Activated naive CD8-positive, alpha-beta T cell treated with anti-CD3 and anti-CD28 coated beads for 36 hours (primary cell): ENCODE measurements at places on chromosomes 6 and 20.

DNA sequence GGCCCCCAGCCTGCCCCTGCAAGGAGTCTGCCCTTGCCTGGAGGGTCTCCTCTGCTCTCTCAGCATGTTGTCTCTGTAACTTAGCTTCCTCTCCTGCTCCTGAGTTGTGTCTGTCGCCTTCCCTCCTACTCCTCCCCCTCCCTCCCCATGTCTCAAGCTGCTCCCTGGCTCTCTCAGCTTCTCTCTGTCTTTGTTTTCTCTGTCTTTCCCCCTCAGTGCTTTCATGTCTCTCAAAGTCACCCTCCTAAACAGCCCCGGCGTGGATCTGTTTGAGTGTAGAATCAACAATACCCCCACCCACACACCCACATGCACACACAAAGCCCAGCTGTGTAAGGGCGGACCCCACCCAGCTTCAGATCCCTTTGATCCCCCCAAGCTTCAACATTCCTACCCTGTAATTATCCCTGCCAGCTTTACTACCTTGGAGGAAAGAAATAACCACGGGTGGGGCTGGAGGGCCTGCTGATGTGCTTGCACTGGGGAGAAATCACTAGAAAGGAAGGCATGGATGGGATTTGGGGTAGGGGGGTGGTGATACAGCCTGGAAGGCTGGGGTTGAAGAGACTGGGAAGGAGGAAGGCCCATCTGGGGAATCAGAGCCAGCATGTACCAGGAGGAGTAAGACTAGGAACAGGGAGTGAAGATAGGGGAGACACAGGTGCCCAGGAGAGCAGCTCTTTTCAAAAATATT is 1.0 kb upstream of the LY6G6D start:
- DNase-seq: no peak

- DNase-seq: no peak
Observed at GRCh38 chr6:162709431-162709830, 18.1 kb downstream of the PRKN start.

DNA sequence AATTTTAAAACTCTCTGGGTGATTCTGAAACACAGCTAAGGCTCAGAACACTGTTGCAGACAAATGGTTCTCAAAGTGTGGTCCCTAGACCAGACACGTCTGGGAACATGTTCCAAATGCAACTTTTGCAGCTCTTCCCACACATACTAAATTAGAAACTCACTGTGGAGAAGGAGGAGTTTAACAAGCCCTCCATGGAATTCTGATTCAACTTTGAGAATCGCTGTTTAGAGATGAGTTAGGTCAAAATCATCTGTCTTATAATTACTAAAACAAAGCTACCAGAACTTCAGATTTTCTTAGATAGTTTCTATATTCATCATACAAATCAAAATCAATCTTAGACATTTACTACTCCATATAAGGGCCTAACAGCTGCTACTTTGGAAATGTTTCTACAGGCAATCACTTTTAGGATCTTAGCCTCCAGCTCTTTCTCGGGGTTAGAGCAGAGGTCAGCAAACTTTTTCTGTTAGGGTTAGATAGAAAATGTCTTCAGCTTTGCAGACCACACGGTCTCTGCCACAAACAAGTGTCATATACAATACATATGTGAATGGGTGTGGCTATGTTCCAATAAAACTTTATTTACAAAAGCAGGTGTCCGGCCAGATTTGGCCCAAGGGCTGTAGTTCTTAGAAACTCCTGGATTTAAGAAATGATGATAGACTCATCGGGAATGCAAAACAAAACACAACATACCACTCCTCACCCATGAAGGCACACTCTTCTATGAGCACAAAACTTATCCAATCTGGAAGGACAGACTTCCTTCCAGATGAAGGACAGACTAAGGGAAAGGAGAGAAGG is 50.0 kb upstream of the ARHGAP18 start:
- no peak for DNase-seq

GRCh38 chr6:51992876-51993275 is 94.5 kb downstream of the PKHD1 start:
- DNase-seq: no peak

- DNase-seq: no peak
Observed at GRCh38 chr20:53495398-53496092, 98.1 kb downstream of the ZNF217 start.

GRCh38 chr20:18904624-18905023 is 91.0 kb downstream of the SCP2D1 start:
- no peak for DNase-seq

DNA sequence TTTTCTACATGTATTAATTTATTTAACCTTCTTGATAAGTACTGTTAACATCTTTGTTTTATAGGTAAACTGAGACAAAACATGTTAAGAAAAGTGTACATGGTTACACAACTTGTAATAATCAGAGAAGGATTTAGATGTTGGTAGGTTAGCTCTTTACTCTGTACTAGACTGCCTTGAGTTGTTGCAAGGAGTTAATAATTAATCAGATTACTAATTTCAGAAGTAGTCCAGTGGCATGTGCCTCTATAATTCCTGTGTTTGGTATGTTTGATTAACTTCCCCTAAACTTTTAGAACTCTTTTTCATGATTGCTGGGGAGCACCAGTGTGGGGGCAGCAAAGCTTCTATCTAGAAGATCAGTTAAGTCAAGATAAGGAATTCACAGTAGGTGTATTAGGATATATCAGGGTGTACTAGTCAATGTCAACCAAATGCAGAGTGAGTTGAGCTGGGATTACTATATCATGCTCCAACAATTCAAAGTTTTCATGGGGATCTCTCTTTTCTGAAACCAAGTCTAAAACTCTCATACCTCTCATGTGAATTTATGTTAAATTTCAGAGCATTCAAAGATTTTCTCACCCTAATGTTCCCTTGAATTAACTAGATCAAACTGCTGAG is 129.7 kb upstream of the AHI1 start:
- no peak for DNase-seq

DNA sequence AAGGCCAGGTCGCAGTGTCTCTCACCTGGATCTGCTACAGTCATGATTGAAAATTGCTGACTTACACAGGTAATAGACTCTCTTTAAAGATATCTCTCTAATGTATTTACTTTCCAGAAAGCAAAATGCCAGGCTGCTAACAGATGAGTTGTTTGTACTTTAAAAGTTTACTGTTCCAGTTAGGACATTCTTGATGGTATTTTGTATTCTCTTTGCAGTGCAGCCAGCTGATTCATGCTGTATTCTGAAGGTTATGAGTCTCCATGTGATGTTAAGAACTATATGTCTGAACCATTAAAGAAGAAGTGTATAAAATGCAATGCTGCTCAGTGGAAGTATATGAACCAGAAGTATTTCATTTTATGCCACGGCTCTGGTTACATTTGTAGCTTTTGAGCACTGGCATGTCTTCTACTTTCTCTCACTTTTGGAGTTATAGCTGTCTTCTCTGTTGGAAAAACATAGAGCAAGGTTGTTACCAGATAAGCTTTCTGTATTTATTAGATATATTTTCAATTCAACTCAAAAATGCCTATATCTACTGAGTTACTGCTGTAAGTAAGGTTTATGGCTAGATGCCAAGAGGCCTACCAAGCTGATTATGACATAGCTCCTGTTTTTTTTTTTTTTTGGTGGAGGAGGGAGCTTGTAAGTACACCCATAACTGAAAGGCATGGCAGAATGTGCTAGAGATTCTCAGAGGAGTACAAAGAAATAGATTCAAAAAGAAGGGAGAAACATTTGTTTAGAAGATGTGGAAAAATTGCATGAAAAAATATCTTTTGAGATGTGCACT is 130.5 kb upstream of the MAN1A1 start:
- no peak for DNase-seq

GRCh38 chr6:24680582-24680981 is 13.7 kb downstream of the ACOT13 start:
- no peak for DNase-seq

- DNase-seq: no peak
Observed at GRCh38 chr6:168226061-168226752, 93.4 kb downstream of the DACT2 start.

DNA sequence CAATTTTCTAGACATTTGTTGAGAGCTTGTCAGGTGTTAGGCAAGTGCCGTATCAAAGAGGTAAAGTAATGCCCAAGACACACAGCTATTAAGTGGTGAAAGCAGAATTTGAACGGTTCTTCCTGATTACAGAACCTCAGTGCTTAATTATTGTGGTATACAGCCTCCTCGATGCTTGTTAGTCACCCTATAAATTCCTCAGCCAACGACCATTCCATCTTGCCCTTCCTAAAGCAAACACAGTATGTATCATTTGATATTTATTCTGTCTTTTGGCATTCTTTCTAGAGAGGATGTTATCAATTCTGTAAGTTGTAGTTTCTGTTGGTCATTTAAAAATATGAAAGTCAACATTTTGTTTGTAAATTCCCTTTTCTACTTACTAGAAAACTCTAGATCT is 297.8 kb upstream of the BMP2 start:
- no peak for DNase-seq

GRCh38 chr20:47334022-47334551 is 22.4 kb downstream of the ZMYND8 start:
- DNase-seq: no peak

DNA sequence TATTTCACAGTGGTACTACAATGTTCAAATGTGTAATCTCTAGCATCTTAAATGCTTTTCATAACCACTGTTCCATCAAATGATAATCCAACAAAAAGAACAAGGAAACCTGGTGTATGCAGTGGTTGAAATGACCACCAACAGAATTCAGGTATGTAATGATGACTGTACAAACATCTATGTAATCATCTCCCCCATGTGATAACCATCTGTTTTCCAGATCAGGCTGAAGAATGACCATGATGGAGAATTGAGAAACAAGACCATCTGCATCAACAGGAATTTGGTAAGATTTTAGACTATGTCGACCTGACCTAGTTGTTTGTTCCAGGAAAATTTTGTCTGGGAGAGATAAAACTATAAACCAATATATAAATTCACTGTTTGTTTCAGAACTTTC is 81.3 kb upstream of the ASCC3 start:
- no peak for DNase-seq

DNA sequence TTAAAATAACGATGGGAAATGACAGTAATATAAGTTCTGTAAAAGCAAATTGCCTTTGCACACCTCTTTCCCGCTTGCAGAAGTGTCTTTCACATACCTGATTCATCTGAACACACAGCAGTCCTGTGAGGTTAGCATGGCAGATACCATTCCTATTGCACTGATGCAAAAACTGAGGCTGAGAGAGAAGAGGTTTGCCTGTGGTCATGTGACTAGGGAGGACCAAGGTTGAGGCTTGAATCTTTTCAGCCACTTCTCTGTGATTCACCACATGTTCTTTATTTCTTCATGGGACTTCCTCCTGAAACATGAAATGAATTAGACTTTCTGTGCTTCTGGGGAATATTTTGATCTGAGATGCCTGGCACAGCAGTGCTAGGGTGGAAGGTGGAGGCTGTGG is 92.9 kb downstream of the VEGFA start:
- DNase-seq: no peak

DNA sequence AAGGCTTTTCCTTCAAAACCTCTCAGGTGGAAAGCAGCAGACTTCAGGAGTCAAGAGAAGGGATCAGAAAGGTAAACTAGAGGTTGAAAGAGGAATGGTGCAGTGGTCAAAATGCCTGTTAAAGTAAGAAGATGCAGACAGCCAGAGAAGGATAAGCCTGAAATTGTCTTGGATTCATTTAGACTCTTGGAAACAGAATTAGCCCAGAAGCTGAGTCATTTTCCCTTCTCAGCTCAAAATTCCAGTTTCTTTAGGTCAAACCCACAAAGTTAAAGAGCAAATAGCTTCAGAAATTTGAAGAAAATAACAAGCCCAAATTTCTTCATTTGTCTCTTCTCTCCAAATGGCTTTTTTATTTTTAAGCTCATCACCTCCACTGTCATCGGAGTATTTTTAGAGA is 73.9 kb downstream of the DHX35 start:
- DNase-seq: no peak

GRCh38 chr6:87706187-87706966 is 4.3 kb upstream of the AKIRIN2 start:
- DNase-seq: no peak

- no peak for DNase-seq
Observed at GRCh38 chr20:2698912-2699311, 6.3 kb downstream of the EBF4 start.

- peak; percentile 14 for DNase-seq
Observed at GRCh38 chr6:27889628-27890444, 22.4 kb downstream of the OR2B2 start.

GRCh38 chr6:117267054-117267347 is 1.6 kb downstream of the VGLL2 start:
- no peak for DNase-seq

GRCh38 chr6:128739112-128739511 is 143.8 kb upstream of the LAMA2 start:
- no peak for DNase-seq

GRCh38 chr20:35615667-35616464 is at the start of gene SPAG4:
SPAG4 (plus strand) TSS chr20:35615829; CDS start chr20:35616004, 175 bp downstream.
- DNase-seq: peak; percentile 99

- DNase-seq: no peak
Observed at GRCh38 chr6:166618251-166618650, 8.8 kb downstream of the RPS6KA2 start.

- DNase-seq: no peak
Observed at GRCh38 chr6:13368079-13368730, 39.9 kb upstream of the TBC1D7 start.

DNA sequence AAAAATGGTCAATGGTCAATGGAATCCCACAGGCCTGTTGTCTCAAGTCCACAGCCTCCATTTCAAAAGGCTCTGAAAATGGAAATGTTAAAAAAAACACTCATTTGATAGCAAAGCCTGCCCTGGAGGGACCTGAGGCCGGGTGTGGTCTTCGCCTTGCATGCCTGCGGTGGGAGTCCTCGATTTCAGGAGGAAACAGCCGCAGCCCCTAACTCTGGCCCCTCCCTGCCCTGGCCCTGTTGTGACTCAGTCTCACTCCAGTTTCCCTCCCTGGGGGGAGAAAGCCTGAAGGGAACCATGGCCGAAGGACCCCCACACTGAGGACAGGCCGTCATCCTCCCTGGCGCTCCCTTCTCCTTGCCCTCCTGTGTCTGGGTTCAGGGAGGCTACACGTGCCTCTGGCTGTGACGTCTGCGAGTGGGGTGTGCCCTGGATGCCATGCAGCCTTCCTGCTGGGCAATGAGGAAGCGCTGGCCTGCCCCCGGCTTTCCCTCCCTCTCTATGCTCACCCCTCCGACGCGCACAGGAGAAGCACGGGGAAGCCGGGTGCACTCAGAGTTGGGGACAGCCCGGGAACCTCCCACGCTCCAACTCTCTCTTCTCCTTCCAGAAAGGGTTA is 9.2 kb downstream of the BHLHE23 start:
- DNase-seq: no peak

DNA sequence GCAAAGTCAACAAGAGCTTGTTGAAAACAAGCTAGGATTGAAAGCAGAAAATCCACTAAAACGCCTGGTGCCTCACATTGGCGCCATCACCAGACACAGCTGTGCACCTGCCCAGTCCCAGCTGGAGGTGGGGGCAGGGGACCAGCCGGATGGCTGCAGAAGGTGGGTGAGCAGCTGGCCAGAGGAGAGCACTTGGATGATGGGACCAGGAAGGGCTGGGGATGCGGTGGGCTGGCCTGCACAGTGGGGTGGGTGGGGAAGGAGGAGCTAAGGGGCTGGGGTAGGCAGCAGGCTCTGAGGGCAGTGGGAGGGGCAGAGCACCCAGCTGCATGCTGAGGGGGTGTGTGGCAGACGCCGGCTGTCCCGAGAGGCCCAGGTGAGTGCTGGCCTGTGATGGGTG is 7.1 kb downstream of the CABLES2 start:
- no peak for DNase-seq
